Activated T-helper 1 cell treated with anti-CD3 and anti-CD28 coated beads, Interleukin-2, amount 50 U/mL, for 16 hours (primary cell): ENCODE measurements at places on chromosomes 1 and 21.
A peak's percentile ranks its signal among the peaks of the same experiment; 100 is the strongest.

GRCh38 chr1:175129997-175130648, 62.5 kb downstream of the KIAA0040 start:
- no peak for DNase-seq

GRCh38 chr1:2239384-2239985, 11.4 kb downstream of the SKI start:
- no peak for DNase-seq

GRCh38 chr1:32249831-32250525, 1.1 kb upstream of the LCK start:
- DNase-seq = peak; percentile 65

DNA sequence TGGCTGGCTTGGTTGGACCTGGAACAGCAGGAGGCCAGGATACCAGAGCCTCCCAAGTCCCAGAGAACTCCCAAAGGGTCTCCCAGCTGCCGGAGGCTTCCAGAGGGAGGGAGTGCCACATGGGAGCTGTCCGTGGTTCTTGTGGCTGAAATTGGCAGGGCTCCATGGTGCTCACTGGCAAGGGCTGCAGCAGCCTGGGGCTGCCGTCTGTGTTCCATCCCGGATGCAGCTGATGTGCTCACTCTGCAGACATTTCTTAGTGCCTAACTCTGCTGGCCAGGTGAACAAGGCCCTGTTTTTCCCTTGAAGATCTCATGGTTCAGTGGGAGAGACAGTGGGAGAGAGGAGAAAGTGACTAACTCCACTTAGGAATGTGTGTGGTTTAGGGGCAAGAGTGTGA, 261.1 kb downstream of the CAMTA1 start:
- no peak for DNase-seq

DNA sequence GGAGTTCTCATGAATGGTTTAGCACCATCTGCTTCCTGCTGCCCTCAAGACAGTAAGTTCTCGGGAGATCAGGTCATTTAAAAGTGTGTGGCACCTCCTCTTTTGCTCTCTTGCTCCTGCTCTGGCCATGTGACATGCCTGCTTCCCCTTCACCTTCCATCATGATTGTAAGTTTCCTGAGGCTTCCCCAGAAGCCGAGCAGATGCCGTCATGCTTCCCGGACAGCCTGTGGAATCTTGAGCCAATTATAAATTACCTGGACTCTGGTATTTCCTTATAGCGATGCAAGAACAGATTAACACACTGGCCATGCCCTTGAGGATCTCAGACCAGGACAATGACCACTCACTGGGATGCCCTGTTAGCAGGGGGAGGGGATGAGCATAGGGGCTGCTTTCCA, 212.3 kb downstream of the MATN1 start:
- no peak for DNase-seq

DNA sequence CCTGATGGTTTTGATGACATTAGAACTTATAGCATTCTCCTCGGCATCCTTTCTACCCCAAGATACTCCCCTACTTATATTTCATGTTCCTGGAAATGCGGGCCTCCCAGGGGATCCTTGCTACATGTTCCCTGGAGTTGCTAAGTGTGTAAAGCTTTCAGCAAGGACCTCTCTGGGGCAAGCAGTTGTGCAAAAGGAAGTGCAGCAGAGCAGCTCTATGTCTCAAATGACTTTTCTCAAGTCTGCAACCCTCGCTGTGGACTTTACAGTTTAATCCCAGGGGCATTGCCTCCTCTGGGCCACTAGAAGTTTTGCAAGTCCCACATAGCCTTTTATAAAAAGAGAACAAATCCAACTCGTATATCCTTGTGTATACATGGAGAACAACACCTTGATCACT, 20.8 kb upstream of the MNDA start:
- DNase-seq = no peak

GRCh38 chr1:61238359-61238665, 156.0 kb downstream of the NFIA start:
- DNase-seq = no peak
